Activated T-helper 17 cell treated with anti-CD3 and anti-CD28 coated beads, Interleukin-2, amount 50 U/mL, for 72 hours (primary cell): ENCODE measurements at places on chromosomes 5 and 9. TPM values are rescaled to one million over a fixed set of nuclear protein-coding genes. Genes with fewer than 3 reads are reported as not detected.

DNA sequence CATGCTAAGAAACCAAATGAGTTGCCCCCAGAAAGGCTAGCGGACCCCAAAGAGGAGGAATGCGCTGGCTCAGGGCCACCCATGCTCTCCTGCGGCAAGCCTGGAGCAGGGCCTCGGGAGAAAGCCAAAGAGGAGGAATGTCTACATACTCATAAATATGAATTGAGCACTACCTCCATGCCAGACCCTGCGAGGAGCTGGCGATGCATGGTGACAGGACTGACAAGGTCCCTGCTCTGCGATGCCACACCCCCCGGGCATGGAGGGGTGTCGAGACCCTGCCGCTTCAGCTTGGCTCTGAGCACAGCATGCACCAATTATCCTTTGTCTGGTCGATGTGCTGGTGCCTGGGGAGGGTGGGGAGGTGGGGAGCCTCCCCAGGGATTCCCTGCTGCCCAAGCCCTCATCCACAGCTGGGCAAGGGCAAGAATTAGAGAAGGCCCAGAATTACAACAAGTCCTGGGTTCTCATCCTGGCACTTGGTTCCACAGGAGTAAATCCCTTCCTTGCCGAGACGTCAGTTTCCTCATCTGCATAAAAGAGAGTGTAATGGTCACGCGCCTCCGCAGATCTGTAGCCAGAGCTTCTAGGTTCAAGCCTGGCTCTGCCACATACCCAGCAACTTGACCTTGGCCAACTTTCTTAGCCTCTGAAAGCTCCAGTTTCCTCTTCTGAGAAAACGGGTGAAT, 74.4 kb downstream of the FAM114A2 start:
- ATAC-seq, result no peak

STPG3 gene
- total RNA-seq, result not detected

DNA sequence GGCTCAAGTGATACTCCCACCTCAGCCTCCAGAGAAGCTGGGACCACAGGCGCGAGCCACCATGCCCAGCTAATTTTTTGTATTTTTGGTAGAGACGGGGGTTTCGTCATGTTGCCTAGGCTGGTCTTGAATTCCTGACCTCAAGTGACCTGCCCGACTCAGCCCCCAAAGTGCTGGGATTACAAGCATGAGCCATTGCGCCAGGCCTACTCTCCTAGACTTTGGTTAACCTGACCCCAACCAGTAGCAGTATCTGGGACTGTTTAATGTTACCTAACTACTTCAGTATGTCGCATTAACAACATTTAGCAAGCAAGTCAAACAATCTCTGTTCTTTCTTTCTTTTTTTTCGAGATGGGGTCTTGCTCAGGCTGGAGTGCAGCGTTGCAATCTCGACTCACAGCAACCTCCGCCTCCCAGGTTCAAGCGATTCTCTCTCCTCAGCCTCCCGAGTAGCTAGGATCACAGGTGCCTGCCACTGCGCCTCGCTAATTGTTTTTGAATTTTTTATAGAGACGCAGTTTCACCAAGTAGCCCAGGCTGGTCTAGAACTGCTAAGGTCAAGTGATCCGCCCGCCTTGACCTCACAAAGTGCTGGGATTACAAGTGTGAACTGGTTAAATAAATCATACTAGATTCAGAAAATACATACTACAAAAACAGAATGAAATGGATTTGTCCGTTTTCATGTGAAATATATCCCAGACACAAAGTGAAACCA, 2.0 kb downstream of the AK3 start:
- ATAC-seq, result no peak

DNA sequence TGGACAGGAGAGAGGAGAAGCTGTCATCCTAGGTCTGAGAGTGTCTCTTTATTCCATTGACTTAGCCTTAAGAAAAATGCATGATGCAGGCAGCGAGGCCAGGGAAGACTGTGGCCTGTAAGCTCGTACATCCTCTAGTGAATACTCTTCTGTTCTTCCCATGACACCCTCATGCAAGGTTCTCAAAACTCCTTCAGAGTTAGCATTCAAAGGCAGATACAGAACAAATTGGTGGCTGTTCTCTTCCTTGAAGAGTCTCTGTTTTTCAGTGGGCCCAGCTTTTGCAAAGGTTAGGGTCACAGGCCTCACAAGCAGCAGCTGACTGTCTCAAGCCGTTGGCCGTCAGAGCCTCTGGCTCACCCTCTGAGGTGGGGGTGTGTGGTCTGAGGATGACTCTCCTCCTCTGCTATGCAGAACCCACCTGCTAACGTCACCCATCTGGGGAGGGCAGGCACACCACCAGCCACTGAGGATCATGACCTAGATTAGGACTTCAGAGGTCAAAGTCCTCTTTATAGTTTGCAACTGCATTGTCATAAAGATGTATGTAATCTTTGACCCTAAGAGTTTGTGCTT, 15.1 kb downstream of the ADCY2 start:
- ATAC-seq, result no peak

DNA sequence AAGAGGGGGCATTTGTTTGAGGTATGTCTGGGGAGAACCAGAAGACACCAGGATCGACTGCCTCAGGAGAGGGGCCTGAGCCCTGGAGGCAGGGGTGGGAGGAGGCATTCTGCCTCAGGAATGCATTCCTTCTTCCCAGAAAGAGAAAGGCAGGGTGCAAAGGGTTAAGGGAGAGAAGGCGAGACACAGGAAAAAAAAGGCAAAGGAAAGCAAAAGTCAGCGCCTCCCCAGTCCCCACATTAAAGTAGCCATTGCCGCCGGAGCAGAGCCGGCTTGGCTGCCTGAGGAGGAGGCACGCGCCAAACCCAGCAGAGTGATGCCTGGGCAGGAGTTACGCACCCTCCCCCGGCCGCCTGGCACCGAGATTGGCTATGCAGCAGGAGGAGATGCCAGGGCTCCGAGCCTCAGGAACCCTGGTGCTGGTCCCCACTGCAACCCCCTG, 123.8 kb upstream of the PHYKPL start:
- no peak for ATAC-seq
